Panc1 (cell line): ENCODE measurements at places on chromosomes 5 and 9.

DNA sequence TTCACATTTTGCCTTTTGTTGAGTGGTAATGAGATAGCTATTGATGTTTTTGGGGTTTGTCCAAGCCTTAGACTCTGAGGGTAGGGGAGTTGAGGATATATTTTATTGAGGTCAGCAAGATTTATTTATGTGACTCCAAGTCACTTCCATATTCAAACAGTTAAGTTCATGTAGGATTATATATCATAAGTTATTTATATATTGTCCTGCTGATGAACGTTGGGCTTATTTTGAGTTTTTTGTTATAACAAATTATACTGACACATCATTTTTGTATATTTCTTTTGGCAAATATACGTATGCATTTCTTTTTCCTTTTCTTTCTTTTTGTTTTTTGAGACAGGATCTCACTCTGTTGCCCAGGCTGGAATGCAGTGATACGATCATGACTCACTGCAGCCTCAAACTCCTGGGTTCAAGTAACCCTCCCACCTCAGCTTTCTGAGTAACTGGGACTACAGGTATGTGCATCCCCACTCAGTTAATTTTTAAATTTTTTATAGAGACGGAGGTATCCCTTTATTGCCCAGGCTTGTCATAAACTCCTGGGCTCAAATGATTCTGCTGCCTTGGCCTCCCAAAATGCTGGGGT lies 23.5 kb upstream of the IL12B start:
- DNase-seq = no peak

- no peak for DNase-seq
Measured at GRCh38 chr5:88878976-88879375, 4.0 kb downstream of the MEF2C start.

DNA sequence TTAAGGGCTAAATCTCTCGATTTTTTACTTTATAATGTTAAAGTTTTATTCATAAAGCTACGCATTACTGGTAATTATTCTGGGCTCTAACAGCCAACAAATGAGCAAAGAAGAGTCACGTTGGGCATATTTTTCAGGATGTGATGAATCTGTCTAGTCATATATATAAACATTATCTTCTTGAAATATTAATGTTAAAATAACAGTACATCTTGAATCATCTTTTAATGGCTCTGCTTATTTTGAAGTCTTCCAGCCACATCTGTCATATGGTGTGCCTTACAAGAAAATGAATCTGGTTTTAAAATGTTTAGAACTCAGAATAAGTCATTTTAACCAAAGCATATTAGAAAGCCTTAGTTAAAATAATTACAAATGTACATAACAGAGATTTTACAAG lies 96.9 kb downstream of the CWC27 start:
- no peak for DNase-seq

GRCh38 chr5:67897980-67898379 lies 317.6 kb upstream of the PIK3R1 start:
- DNase-seq = no peak

DNA sequence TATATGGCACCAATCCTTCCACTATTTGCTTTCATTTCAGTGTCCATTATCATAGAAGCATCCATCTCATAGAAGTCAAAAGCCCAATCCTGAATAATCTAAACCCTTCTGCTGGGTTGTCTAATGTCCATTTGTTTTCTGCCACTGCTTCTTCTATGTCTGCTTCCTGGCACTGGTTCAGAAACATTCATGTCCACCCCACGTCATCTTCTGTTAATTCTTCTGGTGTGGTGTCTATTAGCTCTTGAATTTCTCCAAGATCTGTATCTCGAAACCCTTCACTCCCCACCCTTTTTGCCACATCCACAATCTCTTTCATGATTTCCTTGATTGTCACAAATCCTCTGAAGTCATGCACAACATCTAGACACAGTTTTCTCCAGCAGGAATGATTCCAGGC lies 23.2 kb upstream of the GOLGA1 start:
- DNase-seq = no peak

DNA sequence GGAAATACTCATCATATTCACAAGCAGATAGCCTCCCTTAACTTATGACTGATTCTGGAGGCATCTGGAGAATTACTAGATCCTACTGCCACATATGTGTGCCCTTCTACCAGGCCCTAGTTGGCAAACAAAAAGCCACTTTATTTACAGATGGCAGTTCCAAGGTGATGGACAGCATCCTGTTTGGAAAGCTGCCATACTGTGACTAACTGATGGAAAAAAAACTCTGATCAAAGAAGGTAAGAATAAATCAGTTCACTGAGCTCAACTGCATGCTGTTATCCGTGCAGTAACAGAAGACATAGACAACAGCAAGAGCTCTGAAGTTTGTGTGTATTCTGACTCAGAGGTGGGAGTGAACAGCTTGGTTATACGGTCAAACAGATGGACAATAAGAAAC lies 279.8 kb upstream of the POU5F2 start:
- DNase-seq = peak; percentile 81

GRCh38 chr9:1591310-1591709 lies 423.8 kb upstream of the SMARCA2 start:
- no peak for DNase-seq

GRCh38 chr9:38437193-38437823 lies 13.1 kb upstream of the IGFBPL1 start:
- no peak for DNase-seq

GRCh38 chr9:129776566-129776937 lies 23.7 kb upstream of the PTGES start:
- DNase-seq = no peak

DNA sequence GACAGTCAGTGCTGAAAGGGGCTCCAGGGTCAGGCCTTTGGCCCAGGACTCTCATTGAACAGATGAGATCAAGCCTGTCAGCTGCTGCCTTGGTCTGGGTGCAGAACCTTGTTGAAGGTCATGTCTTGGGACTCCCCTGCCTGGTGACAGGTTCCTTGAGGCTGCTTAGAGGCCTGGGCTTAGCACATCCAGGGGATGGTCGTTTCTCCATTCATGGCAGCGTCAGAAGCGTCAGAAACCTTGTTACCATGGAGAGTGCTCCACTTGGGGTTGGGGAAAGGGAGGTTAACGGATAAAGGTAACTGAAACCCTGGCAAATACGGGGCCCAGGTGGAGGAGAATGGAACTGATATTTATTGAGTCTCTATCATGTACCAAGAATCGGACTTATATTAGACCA lies 8.8 kb downstream of the ARPC5L start:
- no peak for DNase-seq

DNA sequence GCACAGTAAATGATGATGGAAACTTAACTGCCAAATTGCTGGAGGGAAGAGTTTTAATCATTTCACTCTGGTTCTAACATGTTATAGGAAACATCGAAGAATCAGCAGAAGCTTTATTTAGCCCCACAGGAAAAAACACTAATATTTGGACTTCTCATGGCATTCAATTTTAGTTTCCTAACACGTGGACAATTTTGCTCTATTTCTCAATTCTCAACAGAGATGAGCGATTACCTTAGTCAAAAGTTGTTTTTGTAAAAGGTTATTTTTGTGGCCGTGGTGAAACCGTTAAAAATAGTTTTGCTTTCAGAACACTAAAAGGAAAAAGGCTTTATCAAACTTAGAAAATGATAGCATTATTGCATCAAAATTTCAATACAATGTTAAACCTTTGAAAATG lies 235.2 kb downstream of the PLK2 start:
- DNase-seq = no peak

GRCh38 chr5:30894811-30895210 lies 298.7 kb upstream of the CDH6 start:
- DNase-seq = no peak

GRCh38 chr9:97959585-97959984 lies 21.6 kb upstream of the HEMGN start:
- no peak for DNase-seq

DNA sequence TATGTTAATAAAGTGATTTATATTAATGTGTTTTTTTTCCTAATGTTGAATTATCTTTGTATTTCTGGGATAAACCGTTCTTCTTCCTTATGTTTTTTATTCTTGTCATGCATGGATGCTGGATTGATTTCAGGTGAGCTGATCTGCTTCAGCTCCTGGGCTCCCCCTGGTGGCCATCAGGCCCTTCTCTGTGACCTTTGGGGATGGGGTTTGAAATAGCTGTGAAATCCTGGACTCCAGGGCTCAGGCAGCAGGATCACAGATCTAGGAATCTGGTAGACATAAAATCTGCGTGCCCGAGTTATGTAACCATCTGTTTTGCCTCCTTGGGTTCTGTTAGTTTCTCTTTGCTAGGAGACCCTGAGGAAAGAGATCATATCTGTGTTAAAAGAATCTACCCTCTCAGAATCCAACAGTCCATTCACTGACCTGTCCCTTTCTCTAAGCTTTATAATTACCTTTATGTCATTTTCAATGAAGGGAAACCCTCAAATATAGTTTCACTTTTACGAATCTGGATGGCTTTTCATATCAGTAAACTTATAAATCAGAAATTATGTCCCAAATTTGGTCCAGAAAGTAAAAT lies 12.2 kb upstream of the OR13J1 start:
- peak; percentile 72 for DNase-seq

DNA sequence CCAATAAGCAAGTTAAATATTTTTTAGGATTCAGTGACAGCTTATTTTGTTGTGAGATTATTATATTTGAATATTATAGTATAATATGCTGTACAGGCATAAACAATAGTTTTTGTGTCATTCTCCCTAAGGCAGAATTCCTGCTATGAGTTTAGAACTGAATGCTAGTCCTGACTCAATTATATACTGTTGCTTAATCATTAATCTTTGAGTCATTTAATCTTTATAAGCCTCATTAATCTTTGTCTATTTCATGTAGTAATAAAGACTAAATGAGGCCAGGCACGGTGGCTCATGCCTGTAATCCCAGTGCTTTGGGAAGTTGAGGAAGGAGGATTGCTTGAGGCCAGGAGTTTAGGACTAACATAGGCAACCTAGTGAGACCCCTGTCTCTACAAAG lies 3.6 kb upstream of the DCP2 start:
- DNase-seq = no peak

DNA sequence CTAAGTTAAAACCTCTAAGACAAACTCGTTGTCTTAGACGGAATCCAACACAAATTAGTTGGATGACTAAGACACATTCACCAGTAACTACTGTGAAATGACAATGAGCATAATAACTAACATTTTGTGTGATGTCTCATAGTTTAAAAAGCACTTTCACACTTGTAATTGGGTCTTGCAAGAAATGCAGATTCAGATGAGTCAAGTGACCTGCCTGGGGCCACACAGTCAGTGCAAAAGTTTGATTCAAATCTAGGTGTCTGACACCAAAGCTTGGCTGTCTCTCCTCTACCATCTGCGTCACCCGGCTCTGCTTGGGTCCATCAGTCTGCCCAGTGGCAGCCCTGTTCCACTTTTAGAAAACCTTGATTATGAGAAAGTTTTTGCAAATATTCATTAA lies 143.7 kb downstream of the TTLL11 start:
- DNase-seq = no peak

- no peak for DNase-seq
Measured at GRCh38 chr9:20187318-20187717, 398.5 kb upstream of the SLC24A2 start.

GRCh38 chr5:140631831-140632365 lies 1.1 kb downstream of the CD14 start:
- no peak for DNase-seq
